Caudate nucleus (tissue), 63 donors: ENCODE measurements at places on chromosomes 11 and 22.
A peak's percentile ranks its signal among the peaks of the same experiment; 100 is the strongest.

DNA sequence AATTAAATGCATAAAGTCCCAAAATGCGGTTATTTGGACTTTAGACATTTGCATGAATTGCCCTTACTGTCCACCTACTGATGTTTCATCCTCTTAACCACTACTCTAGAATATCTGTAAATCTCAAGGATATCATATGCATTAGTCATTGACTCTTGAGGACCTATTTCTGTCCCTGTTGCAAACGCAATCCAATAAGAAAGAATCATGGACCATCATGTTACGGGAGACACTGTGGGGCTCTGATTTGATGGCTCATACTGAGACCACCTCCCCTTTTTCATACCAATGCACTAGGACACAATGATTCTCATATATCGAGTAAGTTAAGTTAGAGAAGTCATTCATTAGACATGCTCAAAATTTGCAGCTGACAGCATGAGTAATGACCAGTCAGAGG is 14.4 kb downstream of the POU2AF2 start:
- no peak for DNase-seq

DNA sequence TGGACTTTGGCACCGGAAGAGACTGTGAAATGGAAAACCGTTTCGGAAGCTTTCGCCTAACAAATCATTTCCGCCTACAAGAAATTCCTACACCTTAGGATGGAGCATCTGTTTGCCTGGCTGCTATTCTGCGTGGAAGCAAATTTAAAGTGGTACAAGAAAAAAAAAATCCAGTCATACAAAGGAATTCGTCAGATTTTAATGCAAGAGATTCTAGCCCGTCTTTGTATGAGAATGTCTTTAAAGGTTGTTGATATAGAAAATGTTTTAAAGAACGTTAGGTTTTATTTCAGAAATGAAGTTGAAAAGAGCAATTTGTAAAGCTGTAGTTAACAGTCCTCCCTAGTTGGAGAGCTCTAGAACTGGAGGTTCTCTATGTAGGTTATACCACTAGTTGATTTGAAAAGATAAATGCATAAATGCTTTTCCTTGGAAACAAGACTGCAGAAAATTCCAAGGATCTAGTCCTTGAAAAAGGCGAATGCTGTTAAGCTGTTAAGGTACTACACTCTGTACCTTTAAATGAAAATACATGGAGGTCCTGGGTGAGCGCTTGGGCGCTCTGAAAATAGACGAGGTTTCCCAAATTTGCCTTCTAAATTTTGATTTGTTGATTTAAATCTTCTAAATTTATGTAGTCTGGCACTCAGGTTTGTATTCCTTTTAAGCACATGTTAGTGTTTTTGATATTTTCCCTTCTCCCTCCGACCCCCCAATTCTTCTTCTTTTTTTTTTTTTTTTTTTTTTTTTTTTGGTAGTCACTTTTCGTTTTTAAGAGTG is 2.4 kb downstream of the NCR3LG1 start:
- no peak for DNase-seq

- no peak for DNase-seq
Observed at GRCh38 chr11:208917-209260, 1.4 kb downstream of the RIC8A start.

DNA sequence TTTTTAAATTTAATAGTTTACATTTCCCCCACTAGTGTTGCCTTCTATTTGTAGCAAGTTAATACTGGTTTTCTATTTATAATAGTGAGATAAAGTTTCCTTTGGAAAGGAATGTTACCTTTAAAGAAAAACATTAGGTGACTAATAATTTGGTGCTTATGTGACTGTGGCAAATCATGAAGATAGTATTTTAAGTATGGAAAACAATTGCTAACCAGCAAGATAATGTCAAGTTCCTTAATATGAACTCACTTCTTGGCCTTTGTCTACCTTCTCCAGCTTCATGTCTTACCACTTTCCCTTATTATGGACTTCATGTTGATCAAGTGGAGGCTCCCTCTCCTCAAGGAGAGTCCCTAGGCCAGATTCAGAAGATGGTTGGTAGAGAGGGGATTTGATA is 27.2 kb downstream of the ARHGEF12 start:
- DNase-seq = no peak

GRCh38 chr22:17167486-17167885 is 8.4 kb upstream of the HDHD5 start:
- peak; percentile 44 for DNase-seq

GRCh38 chr11:7056828-7057513 is 31.8 kb upstream of the RBMXL2 start:
- DNase-seq = no peak

DNA sequence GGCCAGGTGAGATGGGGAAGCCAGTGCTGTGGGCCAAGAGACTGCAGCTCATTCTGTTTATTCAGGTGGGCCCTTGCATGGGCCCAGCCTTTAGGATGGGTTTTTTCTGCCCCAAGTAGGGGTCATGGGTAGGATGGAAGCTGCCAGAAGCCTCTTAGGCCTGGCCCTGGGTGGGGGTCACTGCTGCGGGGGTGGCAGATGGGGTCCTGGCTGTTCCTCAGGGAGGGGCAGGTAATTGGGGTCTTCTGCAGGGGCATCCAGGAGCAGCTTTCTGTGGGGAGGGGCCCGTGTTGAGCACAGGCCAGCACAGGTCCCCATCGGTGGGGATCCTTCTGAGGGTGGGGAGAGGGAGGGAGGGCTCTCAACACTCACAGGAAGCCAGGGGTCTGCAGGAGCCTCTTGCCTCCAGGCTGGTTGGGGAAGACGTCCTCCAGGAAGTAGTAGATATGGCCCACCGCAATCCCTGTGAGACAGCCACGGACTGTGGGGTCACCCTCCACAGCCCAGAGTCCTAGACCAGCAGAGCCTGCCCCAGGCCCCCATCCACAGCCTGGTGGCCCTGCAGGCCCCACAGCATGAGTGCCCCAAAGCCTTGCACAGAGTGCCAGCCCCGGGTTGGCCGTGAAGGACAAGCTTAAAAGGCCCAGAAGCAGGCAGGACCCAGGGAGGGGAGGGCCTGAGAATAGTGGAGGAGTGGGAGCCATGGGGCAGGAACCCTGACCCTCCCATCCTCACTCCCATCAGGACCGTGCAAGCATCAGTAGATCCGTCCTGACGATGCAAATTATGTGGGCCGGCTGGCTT is 1.9 kb downstream of the DERL3 start:
- DNase-seq = no peak

DNA sequence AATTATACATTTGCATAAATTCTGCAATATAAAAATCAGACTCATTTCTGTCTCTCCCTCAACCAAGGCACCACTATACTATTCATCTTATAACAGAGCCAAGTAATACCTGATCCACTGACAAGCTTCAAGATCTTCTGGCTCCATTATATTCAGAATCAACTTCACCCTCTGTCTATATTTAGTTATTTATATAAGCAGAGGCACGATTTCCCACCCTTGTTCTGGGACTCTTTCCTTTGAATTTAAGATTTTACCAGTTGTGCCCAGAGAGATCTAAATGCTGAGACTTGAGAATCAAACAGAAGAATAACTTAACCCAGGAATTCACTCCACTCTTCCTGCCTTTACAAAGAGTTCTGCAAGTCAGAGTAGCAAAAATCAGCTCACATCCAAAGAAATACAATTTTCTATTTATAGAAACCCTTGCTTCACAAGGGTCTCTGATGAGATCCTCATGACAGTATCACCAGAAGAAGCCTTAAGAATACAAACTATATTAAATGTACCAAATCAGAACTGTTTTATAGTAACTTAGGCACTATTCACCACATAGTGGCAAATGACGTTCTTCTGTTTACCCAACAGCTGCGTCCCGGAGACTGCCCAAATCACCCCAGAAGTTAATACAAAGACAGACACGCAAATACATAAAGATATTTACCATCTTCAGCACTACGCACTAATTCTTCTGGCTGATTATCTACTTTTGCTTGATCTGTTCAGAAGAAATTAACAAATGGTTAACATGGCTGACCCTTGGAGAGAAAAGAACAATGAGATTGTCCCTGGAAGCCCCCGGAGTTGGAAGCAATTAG is 32.3 kb upstream of the CCDC89 start:
- no peak for DNase-seq

DNA sequence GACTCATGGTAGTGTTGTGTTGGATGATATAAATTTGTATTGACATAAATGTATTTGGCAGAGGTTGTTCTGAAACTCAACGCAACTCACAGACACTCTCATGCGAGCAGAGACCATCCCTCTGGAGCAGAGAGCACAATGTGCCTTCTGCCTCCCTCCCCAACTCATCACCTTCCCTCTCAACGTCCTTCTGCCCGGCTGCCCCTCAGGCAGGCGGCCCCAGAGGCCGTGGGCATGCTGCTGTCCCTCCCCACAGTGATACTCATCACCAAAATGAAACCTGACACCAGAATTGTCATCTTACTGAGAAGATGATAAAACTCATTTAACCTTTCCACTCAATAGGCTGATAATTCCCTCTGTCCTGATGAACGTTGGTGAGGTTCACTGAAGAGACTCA is 260.6 kb downstream of the ETS1 start:
- no peak for DNase-seq

DNA sequence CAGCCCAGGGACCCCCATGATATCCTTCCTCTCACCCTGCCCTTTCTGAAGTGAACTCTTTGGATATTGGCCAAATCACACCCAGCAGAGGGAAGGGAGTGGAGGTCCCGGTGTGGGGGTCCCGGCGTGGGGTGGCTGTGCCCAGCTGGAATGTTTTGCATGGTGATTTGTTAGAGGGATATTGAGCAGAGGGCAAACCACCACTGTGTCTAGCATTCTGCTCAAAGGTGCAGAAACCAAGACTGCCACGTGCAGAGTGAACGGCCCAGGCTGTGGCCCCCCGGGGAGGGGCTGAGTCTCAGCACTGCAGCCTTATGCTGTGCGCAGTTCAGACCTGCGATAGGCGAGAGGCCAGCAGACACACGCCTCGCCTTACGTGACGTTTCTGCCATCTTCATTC is 7.9 kb upstream of the BID start:
- DNase-seq = no peak

DNA sequence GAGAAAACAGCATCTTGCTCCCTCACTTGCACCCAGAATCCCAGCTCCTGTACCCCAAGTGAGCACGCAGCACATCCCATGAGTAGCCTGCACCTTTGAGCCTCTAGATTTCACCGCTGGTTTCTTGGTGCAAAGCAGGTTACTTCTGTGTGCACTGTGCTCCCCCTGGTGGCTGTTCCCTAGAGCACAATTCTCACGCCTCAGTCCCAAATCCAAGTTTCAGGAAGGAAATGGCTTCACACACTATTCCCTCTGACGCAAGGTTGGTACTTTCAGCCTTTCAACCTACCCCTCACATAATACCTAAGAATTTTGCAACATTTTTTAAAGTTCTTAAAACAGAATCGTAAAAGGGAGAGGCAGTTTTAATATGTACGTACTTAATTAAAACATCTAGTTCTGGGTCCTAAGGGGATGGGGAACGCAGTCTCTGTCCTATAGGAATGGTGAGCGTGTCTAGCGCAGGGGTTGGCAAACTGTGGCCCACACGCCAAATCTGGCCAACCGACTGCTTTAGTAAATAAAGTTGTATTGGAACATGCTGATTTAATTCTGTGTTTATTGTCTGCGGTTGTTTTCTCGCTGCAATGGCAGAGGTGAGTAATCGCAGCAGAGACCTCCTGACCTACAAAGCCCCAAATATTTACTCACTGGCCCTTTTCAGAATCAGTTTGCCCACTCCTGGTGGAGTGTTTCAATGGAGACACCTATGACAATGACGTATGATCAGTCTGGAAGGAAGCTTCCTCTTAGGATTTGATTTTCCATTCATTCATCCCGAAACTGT is 27.5 kb downstream of the DHCR7 start:
- DNase-seq = no peak

- DNase-seq = no peak
Observed at GRCh38 chr11:44066732-44067141, 667 bp downstream of the ACCS start.
